Activated CD4-positive, alpha-beta T cell treated with anti-CD3 and anti-CD28 coated beads, Interleukin-2, amount 10 ng/mL, durations not matched to agents 24 days and 14 days (primary cell): ENCODE measurements at places on chromosomes 5 and 9.

DNA sequence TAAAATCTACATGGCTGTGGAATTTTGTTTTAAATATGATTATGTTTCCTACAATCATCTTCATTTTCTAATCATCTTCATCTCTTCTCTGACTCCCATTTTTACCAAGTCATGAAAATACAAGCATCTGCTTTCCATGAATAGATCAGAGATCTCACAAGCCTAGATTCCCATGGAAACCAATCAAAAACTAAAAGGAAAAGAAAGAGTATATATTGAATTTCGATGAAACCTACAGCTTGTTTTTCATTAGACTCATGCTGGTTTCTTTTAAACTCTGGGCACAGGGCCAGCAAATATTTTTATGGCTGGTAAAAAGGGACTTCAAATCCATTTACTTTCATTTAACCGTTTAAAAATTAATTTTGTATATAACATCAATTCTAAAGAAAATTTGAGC, 51.2 kb downstream of the INVS start:
- no peak for DNase-seq

DNA sequence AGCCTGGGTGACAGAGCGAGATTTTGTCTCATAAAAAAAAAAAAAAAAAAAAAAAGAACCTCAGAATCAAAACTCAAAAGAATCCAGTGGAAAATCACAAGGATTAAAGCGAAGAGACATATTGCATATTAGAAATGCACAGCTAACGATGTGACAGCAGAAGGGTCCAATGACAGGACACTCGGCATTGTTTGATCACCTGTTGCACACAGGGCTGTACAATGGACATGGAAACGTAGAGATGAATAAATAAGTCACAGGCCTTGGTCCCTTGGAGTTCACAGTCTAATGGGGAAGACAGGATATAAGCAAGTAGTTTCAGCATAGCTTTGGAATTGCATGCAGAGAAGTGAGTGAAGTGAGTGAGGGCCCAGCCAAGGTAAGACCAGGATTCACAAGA, 25.9 kb upstream of the PIK3R1 start:
- no peak for DNase-seq

DNA sequence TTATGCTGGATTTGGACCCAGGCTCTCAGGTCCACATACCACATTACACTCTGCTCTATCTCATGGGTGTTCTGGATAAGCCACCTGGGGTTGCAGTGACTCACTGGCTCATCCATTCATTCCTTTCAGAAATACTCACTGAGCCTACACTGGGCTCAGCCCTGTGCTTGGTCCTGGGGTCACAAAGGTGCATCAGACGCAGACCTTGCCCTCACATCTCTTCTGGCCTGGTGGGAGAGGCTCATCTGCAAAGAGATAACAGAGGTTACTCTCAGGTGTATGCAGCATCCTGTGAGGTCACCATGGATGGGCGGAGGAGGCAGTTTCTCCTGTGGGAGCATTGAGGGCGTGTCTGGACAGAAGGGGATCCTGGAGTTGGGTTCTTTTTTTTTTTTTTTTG, 12.1 kb downstream of the CDHR2 start:
- DNase-seq, result no peak

- no peak for DNase-seq
Measured at GRCh38 chr9:125659954-125660353, 47.1 kb downstream of the MAPKAP1 start.

GRCh38 chr9:13450723-13451122, 171.2 kb upstream of the MPDZ start:
- no peak for DNase-seq

GRCh38 chr5:119341452-119342349, 14.1 kb upstream of the TNFAIP8 start:
- peak; percentile 71 for DNase-seq
